ENCODE measurements at places on chromosomes 12 and 14. TPM values are rescaled to one million over a fixed set of nuclear protein-coding genes. Genes with fewer than 3 reads are reported as not detected.
A peak's percentile ranks its signal among the peaks of the same experiment; 100 is the strongest.

The CNTN1 gene
- total RNA-seq, result 2.1 TPM

- no peaks in the 10 kb centered on the region for H3K27me3 ChIP-seq
- H3K36me3 ChIP-seq, result no peaks in the 10 kb centered on the region
- no peak overlapping the region for H3K4me3 ChIP-seq
- DNase-seq, result no peak
- H3K27ac ChIP-seq, result no peak overlapping the region
- no peaks in the 10 kb centered on the region for H3K4me1 ChIP-seq
These were observed 124.4 kb upstream of the NOVA1 start for GRCh38 chr14:26722258-26722657.

GRCh38 chr12:5099591-5099990, 55.9 kb downstream of the KCNA5 start:
- no peak overlapping the region for H3K4me3 ChIP-seq
- H3K27ac ChIP-seq, result no peak overlapping the region
- no peaks in the 10 kb centered on the region for H3K36me3 ChIP-seq
- peaks cover 21% of the 10 kb centered on the region for H3K4me1 ChIP-seq
- H3K27me3 ChIP-seq, result peaks cover 2% of the 10 kb centered on the region
- no peak for DNase-seq

The RHOJ gene
- 29.6 TPM for total RNA-seq

DNA sequence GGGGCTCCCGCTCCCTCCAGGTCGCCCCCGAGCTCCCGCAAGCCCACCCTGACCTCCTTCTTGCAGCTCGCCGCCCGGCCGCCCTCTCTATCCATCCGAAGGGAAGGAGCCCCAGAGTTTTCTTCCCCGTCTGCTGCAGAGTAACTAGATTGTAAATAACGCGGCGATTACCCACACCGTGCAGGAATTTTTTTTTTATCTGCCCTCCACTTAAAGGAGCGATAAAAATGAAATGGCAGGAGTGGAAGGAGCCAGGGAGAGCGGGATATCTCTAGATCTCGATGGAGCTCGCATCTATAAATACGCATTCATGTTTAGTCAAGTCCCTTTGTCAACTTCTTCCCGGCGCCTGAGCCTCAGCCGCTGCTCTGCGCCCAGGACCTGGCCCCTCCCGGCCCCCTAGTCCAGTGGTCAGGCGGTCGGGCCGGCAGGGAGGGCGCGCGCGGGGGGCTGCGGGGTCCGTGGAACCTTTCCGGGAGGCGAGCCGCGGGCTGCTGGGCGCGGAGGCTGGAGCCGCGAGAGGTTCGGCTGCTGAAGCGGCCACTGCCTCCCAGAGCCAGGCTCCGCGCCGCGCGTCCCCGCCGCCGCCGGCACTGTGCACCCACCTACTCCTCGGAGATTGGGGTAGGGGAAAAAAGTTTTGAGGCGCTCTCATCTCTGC, 386.0 kb downstream of the BCAT1 start:
- no peaks in the 10 kb centered on the region for H3K36me3 ChIP-seq
- peak overlapping the region; percentile 82 for H3K4me3 ChIP-seq
- H3K4me1 ChIP-seq, result peaks cover 10% of the 10 kb centered on the region
- no peak overlapping the region for H3K27ac ChIP-seq

GRCh38 chr12:49549735-49550692, 11.2 kb downstream of the KCNH3 start:
- peak overlapping the region; percentile 13 for H3K4me3 ChIP-seq
- H3K27ac ChIP-seq, result no peak overlapping the region
- peaks cover 29% of the 10 kb centered on the region for H3K27me3 ChIP-seq
- peaks cover 12% of the 10 kb centered on the region for H3K4me1 ChIP-seq
- H3K36me3 ChIP-seq, result no peaks in the 10 kb centered on the region

The HOXC9 gene
- not detected for total RNA-seq

- H3K27me3 ChIP-seq, result no peaks in the 10 kb centered on the region
- no peak overlapping the region for H3K27ac ChIP-seq
- no peak for DNase-seq
- H3K4me1 ChIP-seq, result peaks cover 10% of the 10 kb centered on the region
- H3K4me3 ChIP-seq, result no peak overlapping the region
- H3K36me3 ChIP-seq, result no peaks in the 10 kb centered on the region
These were observed 47.2 kb downstream of the TESPA1 start for GRCh38 chr12:54937376-54937775.

- H3K36me3 ChIP-seq, result no peaks in the 10 kb centered on the region
- no peaks in the 10 kb centered on the region for H3K4me1 ChIP-seq
- no peak for DNase-seq
- H3K4me3 ChIP-seq, result no peak overlapping the region
- no peaks in the 10 kb centered on the region for H3K27me3 ChIP-seq
These were observed 15.9 kb upstream of the PAWR start for GRCh38 chr12:79706676-79707075.

DNA sequence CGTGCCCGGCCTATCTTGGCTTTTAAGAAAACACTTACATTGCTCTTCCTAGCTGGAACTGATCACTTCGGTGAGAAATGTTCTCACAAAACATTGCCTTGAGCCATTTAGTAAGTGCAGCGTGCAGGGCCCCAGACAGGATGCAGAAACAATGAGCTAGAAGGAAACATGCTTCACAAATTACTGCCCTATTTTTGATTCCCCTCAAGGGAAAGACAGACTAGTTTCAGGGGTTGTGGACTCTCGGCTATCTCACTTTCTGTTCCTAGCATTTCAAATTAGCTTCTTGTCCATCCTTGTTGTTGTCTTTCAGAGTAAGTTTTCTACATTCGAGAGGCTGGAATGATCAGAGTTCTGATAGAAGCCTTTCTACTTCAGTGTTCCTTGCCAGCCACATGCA, 21.6 kb downstream of the TGFB3 start:
- H3K27me3 ChIP-seq, result no peaks in the 10 kb centered on the region
- DNase-seq, result no peak
- no peaks in the 10 kb centered on the region for H3K4me1 ChIP-seq
- H3K4me3 ChIP-seq, result no peak overlapping the region
- no peak overlapping the region for H3K27ac ChIP-seq

- H3K27me3 ChIP-seq, result no peaks in the 10 kb centered on the region
- peaks cover 13% of the 10 kb centered on the region for H3K4me1 ChIP-seq
- H3K36me3 ChIP-seq, result no peaks in the 10 kb centered on the region
- no peak overlapping the region for H3K27ac ChIP-seq
- no peak overlapping the region for H3K4me3 ChIP-seq
These were observed 7.2 kb downstream of the CD9 start for GRCh38 chr12:6207259-6207925.

DNA sequence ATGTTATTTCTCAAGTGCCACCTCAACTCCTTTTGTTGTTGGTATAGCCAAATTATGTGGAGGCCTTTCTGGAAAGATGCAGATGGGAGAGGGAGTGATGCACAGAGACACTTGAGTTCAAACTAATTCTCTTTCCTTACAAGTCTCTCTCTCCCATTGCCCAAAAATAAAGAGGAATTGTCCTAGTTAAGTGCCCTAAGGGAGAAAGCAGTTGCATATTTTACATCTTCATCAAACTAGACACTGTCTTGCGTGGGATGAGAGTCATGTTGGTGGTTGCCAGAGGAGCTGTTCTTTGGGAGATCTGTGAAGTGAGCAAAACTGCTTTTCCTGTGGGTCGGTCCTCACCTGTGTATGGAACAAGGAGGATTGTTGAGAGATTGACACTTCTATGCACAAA, 72.2 kb downstream of the EP400 start:
- no peaks in the 10 kb centered on the region for H3K4me1 ChIP-seq
- DNase-seq, result no peak
- no peak overlapping the region for H3K4me3 ChIP-seq
- peaks cover 58% of the 10 kb centered on the region for H3K36me3 ChIP-seq
- no peaks in the 10 kb centered on the region for H3K27me3 ChIP-seq

The SLC6A15 gene
- total RNA-seq, result 14.0 TPM

DNA sequence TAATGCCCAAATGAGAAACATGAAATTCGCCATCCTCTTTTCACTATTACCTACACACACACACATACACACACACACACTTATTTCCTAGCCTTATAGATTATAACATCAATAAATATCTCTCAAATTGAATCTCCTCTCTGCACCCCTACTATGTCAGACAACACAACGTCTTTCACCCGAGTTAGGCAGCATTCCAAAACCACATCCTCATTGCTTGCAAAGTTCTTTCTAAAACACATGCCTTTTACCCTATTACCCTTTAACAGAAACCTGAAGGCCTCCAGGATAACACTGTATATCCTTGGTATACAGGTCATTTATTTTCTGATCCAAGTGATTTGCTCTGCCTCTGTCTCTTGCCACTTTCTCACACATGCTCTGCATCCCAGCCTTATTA, 56.3 kb downstream of the KCNH5 start:
- H3K27me3 ChIP-seq, result no peaks in the 10 kb centered on the region
- H3K36me3 ChIP-seq, result no peaks in the 10 kb centered on the region
- H3K27ac ChIP-seq, result no peak overlapping the region
- no peaks in the 10 kb centered on the region for H3K4me1 ChIP-seq

GRCh38 chr12:254039-254438, 8.6 kb downstream of the SLC6A13 start:
- DNase-seq, result no peak
- H3K4me3 ChIP-seq, result no peak overlapping the region
- no peaks in the 10 kb centered on the region for H3K36me3 ChIP-seq
- no peaks in the 10 kb centered on the region for H3K4me1 ChIP-seq
- peaks cover 6% of the 10 kb centered on the region for H3K27me3 ChIP-seq

- DNase-seq, result peak; percentile 27
- no peak overlapping the region for H3K4me3 ChIP-seq
- H3K27me3 ChIP-seq, result no peaks in the 10 kb centered on the region
- H3K27ac ChIP-seq, result no peak overlapping the region
These were observed 53.8 kb upstream of the CLEC14A start for GRCh38 chr14:38309522-38310277.

The MYF6 gene
- total RNA-seq, result not detected

The REP15 gene
- 2.1 TPM for total RNA-seq

- H3K27ac ChIP-seq, result no peak overlapping the region
- H3K36me3 ChIP-seq, result peaks cover 10% of the 10 kb centered on the region
- H3K4me1 ChIP-seq, result peaks cover 8% of the 10 kb centered on the region
- no peaks in the 10 kb centered on the region for H3K27me3 ChIP-seq
- no peak for DNase-seq
- no peak overlapping the region for H3K4me3 ChIP-seq
These were observed 28.7 kb downstream of the ARID4A start for GRCh38 chr14:58327019-58327418.

Data from astrocyte (in vitro differentiated cells and primary cell).